SK-N-SH (cell line): ENCODE measurements at places on chromosomes 2 and 18.
A peak's percentile ranks its signal among the peaks of the same experiment; 100 is the strongest.

DNA sequence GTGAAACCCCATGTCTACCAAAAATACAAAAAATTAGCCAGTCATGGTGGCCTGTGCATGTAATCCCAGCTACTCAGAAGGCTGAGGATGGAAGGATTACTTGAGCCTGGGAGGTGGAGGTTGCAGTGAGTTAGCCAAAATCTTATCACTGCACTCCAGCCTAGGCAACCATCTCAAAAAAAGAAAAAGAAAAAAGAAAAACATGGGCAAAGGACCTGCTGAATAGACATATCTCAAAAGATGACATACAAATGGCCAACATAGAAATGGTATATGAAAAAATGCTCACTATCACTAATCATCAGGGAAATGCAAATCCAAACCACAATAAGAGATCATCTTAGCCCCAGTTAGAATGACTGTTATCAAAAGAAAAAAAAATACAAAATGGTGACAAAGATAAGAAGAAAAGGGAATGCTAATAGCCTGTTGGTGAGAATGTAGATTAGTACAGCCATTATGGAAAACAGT, 1.4 kb upstream of the TGOLN2 start:
- no peak overlapping the region for H3K27ac ChIP-seq
- no peak overlapping the region for H3K4me3 ChIP-seq
- H3K4me1 ChIP-seq, result peaks cover 7% of the 10 kb centered on the region; the same call in 1 of the 2 replicates
- no peak for DNase-seq
- H3K36me3 ChIP-seq, result peaks cover 23% of the 10 kb centered on the region

DNA sequence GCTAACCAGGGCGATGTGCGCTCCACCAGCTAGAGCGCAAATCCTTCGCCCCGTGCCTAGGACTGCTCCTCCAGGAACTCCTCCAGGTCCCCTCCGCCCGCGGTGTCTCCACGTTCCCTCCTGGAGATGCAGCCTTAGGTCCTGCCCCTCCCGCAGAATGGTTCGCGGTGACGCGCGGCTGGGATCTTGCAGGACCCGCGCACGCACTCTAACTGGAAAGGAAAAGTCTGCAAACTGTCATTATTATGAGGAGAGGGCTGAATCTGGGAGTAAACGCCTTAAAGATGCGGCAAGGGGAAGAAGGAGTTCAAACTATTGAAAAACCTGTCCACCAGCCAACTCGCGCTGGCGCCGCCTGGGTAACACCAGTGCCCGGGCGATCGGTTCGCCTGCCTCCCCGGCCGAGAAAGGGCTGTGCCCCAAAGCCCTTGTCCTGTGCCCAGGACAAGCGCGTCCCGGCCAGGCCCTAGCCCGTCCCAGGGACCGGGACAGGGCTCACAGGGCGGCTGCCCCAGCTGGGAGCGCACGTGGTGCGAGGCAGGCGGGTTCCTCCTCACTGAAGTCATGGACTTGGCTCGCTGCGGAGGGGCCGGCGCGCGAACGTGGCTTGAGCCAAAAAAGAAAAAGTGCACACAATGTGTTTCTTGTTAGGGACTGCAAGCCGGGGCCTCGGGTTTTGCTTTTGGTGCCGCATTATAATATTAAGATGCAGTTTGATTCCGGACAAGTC, 5.5 kb upstream of the ID2 start:
- H3K27me3 ChIP-seq, result no peaks in the 10 kb centered on the region
- DNase-seq, result peak; percentile 90
- peak overlapping the region; percentile 99 for H3K27ac ChIP-seq
- peaks cover 23% of the 10 kb centered on the region for H3K4me1 ChIP-seq
- H3K4me3 ChIP-seq, result peak overlapping the region; percentile 65; the same call in 1 of the 2 replicates

GRCh38 chr2:228763379-228763981, 507.6 kb downstream of the PID1 start:
- DNase-seq, result no peak
- H3K27ac ChIP-seq, result no peak overlapping the region
- no peaks in the 10 kb centered on the region for H3K36me3 ChIP-seq
- no peak overlapping the region for H3K4me3 ChIP-seq

GRCh38 chr2:201964631-201965206, 68.9 kb upstream of the FZD7 start:
- H3K4me1 ChIP-seq, result peaks cover 5% of the 10 kb centered on the region; the same call in 1 of the 2 replicates
- no peaks in the 10 kb centered on the region for H3K27me3 ChIP-seq
- no peak overlapping the region for H3K27ac ChIP-seq
- no peak overlapping the region for H3K4me3 ChIP-seq
